GM13977 (cell line): ENCODE measurements at places on chromosomes 3 and 15.

DNA sequence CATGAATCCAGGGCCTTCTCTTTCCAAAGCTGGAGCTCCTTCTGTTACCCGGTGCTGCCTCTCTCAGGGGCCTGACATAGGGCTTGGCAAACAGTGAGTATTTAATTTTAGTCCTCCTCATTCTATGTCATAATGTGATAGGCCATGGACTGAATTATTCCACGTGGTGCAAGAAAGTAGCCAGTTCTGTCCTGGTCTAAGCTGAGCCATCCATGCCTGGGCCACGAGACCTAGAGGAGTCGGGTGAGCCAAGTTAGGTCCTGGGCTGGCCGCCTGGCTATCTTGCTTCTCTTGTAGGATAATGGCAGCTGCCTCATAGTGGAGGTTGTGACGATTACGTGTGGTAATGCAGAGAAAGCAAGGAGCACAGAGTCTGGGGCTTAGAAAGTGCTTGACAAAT, 170.6 kb downstream of the FAM43A start:
- no peak for DNase-seq

GRCh38 chr3:172569128-172570008, 46.1 kb upstream of the TNFSF10 start:
- DNase-seq, result no peak

DNA sequence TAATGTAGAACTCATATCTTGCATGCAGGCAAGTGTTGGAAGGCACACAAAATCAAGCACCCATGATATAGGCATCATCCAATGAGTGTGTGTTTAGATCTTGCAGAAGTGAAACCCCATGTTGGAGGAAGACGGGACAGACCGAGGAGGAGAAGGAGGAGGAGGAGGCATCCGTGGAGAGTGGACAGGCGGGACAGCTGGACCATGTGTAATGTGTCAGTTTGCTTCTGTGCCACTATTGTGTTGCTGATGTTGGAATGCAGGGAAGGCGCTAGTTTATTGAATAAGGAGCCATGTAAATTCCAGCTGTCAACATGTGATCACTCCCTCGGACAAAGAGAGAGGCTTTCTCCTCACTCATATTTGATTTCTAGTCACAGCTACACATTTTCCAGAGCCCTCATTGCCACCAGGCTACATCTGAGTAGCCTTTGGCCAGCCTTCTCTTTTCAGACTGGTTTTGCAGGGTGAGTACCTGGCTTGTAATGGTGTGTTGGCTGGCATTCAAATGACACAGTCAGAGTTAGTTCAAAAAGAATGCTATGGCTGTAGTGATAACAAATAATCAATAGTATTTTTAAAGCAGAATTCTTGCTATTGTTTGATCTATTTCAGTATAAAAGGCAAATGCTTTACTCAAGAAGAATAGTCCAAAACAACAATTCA, 1037.6 kb upstream of the NR2F2 start:
- no peak for DNase-seq

DNA sequence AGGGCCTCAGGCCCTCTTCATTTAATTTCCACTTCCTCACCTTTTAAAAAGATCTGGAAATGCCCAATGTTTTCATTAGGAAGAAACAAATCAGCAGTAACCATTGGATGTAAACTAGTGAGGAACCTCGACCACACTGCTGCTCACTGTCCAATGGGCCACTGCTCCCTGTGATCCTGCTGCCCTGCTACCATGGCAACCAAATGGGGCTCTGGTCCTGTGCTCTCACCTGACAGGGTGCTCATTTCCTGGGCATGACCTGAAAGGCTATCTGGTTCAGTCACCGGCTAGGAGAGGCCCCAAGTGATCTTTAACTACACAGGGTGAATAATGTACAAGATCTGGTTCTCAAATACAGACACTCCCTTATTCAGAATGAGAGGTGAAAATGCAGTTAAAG, 54.6 kb downstream of the ARHGEF3 start:
- no peak for DNase-seq

DNA sequence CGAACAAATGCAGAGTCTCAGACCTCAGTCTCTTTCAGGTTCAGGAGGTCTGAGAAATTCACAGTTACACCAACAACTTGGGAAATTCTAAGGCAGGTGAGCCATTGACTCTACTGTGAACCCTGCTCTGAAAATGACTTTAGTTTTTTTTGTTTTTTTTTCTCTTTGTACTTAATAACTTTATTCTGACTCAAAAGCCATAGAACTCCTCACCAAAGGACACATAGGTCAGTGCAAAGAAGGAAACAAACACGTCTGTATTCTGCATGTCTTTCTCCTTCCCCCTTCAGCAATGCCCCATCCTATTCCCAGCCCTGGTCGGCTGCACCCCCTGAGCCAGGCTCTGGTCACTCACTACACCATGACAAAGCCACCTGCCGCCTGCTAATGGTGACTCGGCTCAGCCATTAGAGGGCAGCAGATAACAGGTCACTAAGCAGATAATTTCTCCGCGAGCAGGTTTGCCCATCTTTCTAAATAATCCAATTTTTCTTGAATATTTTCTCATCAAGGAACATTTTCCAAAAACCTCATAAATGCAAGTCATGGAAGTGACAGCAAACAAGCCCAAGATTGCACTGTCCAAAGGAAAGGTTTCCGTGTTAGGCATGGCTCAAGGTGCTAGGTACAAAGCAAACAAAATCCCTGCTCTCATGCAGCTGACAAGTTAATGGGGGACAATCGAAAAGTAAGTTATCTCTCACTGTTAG, 37.7 kb downstream of the TM4SF4 start:
- DNase-seq, result peak; percentile 63

DNA sequence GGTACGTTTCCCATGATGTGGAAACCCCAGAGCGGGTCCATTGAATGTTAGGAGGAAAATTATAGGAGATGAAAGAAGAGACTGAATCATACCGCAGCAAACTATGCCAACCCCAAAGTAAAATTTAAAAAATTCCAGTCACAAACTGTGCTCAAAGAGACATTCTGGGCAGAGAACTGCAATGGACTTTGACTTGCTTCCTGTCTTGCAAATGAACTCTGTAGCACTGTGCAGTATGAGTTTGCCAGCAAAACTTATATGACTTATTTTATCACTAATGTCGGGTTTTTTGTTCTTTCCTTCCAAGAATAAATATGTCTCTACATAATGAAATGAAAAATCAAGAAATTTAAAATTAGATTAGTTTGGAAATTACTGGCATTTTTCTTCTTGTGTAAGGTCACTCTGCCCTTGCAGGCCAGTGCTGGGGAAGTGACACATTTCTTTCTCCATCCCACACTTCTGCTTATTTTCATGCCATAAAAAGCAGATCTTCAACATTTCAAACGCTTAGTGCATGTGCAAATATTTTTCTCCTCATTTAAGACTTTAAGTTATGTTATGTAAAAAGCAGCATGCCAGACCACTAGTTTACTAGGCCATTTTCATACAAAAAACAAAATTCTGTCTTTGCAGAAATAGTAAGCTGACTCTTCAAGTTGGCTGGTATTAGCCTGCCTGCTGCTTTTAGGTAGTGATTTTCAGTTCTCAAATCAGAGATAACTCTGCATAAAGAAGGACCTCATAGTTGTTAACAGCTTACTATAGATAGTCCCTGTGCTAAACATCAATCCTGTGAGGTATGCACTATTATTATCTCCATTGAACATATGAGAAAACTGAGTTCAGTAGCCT, 32.2 kb upstream of the SSR3 start:
- no peak for DNase-seq

DNA sequence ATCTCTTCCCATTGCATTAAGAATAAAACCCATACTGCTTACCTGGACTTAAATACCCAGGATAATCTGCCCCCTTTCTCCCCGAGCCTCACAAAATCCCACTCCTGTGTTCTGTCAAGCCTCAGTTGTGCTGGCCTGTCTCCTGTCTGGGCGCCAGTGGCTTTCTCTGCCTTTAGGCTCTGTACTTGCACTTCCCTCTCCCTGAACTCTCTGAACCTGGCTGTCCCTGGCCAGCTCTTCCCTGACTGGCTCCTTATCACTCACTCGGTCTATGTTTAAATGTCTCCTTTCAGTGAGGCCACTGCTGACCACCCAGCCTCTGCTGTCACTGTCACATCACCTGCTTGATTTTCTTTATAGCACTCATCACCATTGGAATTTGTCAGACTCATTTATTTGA, 382.7 kb upstream of the PPP2R3A start:
- no peak for DNase-seq

DNA sequence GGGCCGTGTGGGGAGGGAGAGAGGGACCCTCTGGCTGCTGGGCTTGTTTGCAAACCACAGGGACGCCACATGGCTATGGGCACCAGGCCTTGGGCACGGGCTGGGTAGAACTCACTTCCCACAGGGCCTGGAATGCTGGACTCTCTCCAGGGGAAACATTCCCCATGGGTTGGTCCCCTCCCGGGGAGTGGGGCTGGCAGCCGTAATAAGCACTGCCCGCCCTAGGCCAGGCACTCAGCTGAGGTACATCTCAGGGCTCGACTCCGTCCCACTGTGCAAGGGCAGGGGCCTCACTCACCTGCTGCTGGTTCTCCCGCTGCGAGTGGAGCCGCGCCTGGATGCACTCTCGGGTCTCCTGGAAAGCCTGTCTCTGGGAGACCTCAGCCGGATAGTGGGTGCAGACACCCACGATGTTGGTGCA, 96.7 kb downstream of the ADCY5 start:
- no peak for DNase-seq

- no peak for DNase-seq
Measured at GRCh38 chr15:97729270-97729669, 231.2 kb upstream of the ARRDC4 start.

DNA sequence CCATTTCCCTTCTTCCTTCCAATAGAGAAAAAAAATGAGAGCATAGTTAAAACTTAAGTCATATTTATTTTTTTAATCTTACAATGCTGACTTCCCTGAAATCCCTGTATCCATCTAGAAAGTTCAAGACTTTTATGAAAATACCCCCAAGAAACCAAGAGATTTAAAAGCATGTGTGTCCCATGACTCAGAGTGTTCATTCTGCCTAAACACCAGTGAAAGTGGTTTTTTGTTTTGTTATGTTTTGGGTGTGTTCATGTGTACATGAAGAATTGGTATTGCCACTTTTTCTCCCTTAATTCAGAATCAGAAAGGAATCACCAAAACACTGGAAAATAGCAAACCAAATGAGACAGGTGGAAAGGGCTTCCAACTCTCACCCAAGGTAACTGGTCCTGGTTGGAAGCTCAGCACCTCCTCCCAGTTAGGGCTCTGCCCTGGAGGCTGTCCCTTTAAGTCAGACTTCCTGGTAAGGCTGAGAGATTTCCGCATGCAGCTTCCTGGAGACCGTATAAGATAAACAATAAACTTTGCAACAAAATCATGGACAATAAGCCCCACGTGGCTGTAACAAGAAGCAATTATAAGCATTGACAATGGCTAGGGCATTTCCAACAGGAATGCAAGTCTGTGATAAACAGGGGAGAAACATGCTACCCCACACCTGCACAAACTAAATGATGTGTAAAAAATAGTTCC, 121.9 kb upstream of the ARHGEF3 start:
- DNase-seq, result no peak

DNA sequence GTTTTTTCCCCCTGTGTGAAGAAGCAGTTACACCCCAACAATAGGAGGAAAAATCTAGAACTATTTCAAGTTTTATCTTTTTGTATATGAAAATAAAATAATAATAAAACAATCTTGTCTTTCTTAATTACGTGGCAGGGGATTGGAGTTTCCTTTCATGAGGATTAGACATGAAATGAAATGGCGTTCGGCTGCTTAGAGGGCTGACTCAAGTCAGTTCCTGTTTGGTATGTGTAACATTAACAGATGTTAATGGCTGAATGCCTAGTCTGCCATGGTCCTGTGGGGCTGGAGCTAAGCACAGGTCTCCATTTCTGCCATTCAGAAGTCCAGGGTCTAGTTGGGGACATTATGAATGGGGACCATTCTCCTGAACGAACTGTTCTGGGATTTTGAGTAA, 3.1 kb upstream of the EXOG start:
- DNase-seq, result no peak
